BE2C (cell line): ENCODE measurements at places on chromosomes 16 and 17.

DNA sequence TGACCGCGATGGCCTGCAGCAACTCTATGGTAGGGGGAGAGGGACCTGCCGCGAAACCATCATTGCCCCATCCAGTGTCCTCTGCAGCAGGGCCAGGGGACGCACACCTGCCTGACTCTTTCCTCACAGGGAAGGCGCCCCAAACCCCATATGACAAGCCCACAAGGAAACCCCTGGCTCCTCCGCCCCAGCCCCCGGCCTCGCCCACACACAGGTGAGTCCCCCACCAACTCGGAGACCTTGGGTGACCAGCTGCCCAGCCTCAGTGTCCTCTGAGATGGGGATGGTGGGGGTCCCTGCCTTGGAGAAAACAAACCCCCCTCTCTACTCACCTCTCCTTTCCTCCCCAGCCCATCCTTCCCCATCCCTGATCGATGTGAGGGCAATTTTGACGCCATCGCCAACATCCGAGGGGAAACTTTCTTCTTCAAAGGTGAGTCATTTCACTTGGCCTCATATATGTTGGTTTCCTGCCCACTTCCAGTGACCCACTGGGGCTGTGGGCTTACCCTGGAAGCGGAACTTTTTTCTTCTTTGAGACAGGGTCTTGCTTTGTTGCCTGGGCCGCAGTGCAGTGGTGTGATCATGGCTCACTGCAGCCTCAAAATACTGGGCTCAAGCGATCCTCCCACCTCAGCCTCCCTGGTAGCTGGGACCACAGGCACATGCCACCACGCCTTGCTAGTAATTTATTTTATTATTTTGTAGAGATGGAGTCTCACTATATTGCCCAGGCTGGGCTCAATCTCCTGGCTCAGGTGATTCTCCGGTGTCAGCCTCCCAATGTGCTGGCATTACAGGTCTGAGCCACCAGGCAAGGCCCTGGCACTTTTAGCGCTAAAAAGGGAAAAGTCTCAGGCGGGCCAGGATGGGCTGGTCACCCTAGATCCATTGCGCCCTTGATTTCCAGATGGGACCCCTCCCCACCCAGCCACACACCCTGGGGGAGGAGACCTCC is 8.0 kb upstream of the IL32 start:
- DNase-seq = no peak

DNA sequence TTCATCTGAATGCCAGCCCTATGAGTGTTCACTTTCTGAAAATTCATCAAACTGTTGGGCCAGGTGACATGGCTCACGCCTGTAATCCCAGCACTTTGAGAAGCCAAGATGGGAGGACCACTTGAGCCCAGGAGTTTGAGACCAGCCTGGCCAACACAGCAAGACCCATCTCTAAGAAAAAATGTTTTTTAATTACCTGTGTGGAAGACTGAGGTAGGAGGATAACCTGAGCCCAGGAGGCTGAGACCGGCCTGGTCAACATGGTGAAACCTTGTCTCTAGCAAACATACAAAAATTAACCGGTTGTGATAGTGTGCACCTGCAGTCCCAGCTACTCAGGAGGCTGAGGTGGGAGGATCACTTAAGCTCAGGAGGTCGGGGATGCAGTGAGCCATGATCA is 10.3 kb downstream of the MYH11 start:
- no peak for DNase-seq

GRCh38 chr16:57810197-57811031 is 8.1 kb upstream of the KIFC3 start:
- no peak for DNase-seq

- DNase-seq = no peak
Observed at GRCh38 chr16:85163278-85164112, 51.2 kb upstream of the CIBAR2 start.

DNA sequence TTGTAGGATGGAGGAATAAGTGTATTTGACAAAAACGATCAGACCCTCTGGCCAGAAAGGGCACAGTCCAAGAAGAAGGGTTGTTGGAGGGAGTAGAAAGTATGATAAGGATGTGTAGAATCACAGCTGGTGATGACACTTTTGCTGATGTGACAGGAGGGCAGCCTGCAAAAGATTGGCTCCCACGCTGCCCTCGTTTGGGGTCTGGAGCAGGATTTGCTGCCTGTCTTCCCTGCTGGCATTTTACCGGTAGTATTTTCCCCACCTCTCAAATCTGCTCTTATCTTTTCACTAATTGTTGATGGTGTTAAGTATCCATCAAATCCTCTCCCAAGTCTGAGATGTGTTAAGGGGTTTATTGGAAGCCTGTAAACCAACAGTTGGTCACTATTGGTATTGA is 208.8 kb downstream of the CCDC182 start:
- no peak for DNase-seq

- no peak for DNase-seq
Observed at GRCh38 chr17:8466456-8466855, 30.8 kb downstream of the NDEL1 start.

- no peak for DNase-seq
Observed at GRCh38 chr17:52758481-52758880, 600.0 kb upstream of the CA10 start.

DNA sequence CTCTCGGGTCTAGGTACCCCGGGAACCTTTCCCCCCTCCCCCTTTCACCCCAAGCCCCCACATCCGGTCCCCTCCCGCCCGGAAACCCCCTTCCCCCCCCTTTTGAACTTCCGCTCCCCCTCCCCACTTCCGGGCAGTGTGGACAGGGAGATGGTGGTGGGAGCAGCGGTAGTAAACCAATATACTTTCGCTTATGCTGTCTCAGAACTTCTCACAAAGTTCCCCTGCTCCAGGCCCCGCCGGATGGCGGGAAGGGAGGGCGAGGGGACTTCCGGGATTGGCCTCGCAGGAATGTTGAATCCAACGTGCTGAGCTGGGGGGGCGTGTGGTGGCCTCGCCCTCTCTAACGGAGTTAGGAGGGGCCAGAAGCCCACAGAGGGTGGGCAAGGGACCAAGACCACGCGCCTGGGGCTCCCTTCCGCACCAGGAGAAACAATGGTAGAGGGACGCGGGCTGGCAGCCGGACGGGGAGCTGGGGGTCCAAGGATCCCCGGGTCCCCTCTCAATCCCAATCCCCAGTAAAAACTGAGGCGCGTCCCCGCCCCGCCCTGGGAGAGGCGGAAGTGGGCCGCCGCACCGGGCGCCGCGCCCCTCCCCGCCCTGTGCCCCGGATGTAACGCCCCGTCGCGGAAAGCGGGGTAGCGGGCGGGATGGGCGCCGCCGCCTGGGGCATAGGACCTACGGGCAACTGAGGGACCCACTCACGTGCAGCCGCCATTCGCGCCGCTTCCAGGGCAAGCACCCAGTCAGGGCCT is 742 bp downstream of the PFN1 start:
- peak; percentile 37 for DNase-seq

GRCh38 chr16:87653234-87653633 is 50.9 kb downstream of the JPH3 start:
- no peak for DNase-seq

- DNase-seq = no peak
Observed at GRCh38 chr16:22728167-22728836, 85.7 kb upstream of the HS3ST2 start.

DNA sequence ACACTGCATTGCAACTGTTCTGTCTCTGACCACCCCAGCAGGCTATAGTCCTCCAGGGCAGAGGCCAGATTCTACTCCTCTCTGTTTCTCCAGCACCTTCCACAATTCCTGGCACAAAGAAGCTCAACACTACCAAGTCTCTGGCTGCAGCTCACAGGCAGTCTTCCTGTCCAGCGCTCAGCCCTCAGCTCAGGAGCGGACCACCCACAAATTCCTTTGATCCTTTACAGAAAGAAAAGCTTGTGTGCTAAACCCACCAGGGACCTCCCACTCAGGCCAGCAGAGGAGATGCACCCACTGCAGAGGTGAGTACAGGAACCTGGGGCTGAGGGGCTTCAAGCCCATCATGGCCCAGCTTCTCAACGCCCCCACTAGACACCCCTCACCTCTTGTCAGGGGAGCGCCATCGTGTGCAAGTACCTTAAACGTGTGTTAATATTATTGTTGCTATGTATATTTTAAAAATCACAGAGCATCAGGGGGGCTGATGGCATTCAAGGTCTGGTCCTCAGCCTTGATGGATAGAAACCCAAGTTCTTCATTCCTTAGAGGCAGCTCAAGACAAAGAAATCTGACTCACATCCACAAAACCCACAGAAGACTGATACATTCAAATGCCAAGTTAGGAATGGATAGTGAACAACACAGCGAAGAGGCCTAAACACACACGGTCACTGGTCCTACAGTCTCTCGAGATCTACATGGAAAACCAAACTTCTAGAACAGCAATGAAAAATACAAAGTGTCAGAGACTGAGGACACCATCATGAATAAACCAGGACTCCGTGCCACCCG is 8.4 kb downstream of the HSDL1 start:
- DNase-seq = no peak

DNA sequence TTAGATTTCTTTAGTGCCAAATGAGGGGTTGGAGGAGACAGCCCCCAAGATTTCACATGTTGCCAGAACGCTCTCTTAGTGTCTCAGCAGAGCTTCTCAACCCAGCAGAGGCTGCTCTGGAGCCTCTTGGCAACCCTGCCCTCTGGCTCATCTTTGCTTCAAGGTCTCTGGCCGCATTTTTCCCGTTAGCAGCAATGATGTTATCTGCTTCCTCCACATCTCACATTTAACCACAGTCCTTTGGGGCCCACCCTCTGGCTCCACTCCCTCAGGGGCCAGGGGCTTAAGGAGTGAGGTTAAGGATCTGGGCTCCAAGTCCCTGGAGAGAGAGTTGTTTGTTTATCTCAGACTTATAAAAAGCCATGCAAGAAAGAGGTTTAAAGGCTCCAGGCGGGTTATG is 3.3 kb upstream of the XYLT1 start:
- no peak for DNase-seq

DNA sequence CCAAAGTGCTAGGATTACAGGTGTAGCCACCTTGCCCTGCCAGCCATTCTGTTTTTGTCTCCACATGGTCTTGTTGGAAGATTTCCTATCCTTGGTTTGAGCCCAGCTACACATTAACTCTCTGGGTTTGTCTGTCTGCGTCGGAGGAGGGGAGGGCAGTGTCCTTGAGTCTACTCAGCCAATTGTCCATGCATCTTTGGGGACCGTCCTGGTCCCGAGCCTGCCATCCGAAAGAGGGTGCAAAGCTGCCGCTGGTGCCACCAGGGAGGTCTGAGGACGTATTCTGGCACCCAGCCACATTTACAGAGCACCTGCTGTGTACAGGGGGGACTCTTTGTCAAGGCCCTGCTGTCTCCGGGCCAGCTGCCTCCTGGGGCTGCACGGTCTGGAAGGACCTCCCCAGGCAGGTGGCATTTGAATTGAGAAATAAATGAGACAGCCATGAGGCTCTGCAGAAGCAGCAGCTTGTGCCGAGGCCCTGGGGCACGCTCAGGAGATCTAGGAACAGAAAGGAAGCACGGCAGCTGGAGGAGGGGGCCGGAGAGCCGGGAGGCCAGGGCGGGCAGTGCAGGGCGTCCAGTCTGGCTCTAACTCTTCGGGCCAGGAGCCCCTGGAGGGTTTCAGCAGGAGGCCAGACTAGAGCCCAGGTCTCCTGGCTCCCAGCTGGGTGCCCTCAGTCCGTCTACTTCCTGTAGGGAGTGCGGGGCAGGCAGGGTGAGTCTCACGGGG is 1.5 kb downstream of the CYBA start:
- no peak for DNase-seq

DNA sequence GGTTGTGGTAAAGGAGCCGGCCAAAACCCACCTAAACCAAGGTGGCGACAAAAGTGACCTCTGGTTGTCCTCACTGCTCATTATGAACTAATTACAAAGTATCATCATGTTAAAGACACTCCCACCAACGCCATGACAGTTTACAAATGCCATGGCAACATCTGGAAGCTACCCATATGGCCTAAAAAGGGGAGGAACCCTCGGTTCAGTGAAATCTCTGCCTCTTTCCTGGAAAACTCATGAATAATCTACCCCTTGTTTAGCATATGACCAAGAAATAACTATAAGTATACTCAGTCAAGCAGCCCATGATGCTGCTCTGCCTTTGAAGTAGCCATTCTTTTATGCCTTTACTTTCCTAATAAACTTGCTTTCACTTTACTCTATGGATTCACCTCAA is 72.2 kb downstream of the CYLD start:
- DNase-seq = no peak

DNA sequence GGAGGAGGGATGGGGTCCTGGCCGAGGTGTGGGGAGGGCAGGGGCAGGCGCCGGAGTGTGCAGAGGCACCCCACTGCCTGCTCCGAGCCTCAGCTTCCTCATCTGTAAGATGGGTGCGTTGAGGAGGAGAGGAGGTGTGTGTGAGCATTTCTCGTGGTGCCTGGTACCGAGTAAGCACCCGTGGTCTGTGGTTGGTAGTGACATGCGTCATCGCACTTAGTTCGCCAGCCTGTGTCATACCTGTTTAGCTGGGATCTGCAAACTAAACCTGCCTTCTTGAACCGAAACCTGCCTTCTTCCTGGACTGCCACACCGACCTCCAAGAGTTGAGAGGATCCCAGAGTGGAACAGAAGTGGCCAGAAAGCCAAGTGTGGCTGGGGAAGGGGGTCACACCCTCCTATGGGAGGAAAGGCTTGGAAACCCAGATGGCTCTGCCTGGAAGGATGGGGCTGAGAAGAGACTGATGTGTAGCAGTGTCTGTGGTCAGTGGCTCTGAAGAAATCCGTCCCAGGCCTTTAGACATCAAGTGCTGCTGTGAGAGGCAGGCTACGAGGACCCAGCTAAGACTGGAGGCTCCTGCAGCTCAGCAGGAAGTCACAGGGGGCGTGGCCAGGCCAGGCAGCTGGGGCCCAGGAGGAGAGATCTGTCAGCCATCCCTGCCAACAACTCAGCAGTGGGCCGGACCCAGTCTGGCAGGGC is 162.6 kb upstream of the PLCG2 start:
- peak; percentile 40 for DNase-seq

DNA sequence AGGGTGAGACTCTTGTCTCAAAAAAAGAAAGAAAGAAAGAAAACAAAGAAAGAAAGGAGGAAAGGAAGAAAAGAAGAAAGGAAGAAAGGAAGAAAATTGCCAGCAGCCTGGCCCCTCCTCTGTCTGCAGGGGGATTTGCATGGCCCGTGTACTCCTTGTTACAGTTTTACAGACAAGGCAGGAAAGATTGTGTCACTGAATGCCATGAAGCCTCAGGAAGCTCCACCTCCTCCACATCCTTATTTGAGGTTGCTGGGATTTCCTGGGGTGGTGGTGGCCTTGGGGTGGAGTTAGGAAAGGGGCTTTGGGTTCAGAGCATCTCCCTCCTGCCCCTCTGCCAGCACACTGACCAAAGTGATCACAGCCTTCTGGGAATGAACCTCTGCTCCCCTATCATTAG is 23.6 kb downstream of the CFAP20 start:
- DNase-seq = no peak

- peak; percentile 58 for DNase-seq
Observed at GRCh38 chr17:44587339-44587738, 30.1 kb downstream of the FZD2 start.

DNA sequence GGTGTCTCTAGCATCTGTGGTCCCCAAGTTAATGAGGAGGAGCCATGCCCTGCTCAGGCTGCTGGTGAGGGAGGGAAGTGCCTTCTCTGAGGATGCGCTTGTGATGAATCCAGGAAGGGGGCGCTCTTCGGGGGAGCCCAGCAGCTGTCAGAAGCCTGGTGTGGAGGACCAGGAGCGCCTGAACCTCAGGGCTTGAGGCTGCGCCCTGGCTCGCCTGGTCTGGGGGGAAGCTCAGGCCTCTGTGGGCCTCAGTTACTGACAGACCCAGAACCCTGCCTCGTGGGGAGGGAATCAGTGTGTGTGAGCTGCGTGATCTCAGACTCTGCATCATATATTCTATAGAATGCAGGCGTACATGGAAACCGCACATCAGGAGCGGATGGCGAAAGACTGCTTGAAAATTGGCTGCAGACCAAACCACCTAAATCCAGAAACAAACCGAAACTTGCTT is 126.1 kb downstream of the SEC14L1 start:
- no peak for DNase-seq
